Stimulated activated naive CD4-positive, alpha-beta T cell treated with Interleukin-2 at 50 U/mL for 16 hours (primary cell): ENCODE measurements at places on chromosomes 16 and 17.

GRCh38 chr17:13407381-13407780 lies 194.3 kb downstream of the HS3ST3A1 start:
- no peak for DNase-seq

DNA sequence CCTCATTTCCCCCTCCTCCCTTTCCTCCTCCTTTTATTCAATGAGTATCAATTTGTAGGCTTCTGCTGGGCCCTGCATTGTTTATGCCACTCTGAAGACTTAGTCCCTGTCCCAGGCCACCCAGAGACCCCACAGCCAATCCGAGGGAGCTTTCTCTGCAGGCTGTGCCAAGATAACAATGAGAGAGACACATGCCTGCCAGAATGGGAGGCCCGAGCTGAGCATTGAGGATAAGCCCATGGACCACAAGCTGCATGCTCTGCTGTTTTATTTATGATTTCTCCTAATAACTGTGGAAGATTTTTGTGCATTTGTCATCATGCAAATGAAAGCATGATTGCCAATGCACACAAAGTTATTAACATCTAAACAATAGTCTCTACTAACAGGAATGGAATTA lies 3.0 kb downstream of the RCVRN start:
- DNase-seq: no peak

GRCh38 chr17:15271741-15272140 lies 6.6 kb upstream of the PMP22 start:
- no peak for DNase-seq

- no peak for DNase-seq
Observed at GRCh38 chr17:45758544-45758943, 25.6 kb upstream of the CRHR1 start.

DNA sequence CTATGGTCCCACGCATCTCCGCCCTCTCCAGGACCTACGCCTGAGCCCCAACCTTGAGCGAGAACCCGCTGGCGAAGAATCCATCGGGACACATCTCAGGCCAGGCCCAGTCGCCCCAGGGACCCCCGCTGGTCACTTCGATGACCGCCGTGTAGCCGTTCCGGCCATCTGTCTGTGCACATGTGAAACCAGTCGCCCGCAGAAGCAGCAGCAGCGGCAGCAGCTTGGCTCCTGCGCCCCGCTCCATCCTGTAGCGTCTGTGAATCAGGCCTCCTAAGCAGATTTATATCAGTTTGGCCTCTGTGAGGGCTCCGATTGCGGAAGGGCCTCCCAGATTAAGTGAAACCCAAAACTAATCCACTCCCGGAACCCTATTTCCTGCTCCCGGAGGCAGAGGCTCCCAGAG lies at the start of gene VMO1:
Gene VMO1, minus strand, starts transcription at position 259 of the 406 bp plus-strand sequence. Its CDS starts 12 bp downstream, at position 247.
- no peak for DNase-seq

DNA sequence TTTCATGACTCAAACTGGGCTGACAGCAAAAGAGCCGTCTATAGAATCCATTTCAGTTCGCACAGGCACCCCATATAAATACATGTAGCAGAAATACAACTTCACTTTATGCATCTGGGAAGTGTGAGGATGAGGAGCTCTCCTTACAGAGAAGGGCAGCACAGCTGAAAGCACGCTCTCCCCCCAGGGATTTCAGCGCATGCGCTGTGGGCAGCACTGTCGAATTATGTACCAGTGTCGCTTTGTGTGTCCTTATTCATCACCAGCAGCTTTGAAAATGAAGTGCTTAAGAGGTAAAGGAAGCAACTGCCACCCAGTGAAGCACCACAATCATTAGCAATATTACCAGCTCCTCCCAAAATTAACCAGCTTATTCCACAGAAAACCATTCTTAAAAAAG lies 39.9 kb downstream of the CEP95 start:
- DNase-seq: no peak

DNA sequence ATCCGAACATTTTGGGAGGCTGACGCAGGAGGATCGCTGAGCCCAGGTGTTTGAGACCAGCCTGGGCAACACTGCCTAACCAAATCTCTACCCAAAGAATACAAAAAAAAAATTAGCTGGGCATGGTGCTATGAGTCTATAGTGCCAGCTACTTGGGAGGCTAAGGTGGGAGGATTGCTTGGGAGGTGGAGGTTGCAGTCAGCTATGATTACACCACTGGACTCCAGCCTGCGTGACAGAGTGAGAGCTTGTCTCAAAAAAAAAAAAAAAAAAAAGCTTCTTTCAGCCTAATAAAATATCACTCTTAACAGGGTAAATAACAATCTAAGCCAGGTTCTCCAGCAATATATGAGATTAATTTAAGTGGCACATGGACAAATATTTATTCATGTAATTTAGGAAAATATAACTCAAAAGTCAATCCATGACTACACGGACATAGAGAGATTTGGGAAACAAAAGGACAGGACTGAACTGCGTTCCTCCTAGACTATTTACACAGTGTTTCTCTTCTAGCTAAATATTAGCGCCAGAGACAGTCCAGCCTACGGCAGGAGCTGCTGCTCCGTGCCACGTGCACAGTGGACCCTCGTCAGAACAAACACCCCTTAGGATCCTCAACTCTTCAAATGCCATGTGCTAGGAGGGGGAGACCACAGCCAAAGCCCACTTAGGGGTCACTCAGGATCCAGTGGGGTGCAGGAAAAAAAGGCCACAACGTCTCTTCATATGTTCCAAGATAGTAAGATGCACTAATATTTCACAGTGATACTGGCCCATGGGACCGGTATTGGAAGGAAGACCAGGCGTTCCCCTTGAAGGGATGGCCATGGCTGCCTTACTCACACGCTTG lies 8.7 kb downstream of the USP36 start:
- no peak for DNase-seq

- DNase-seq: no peak
Observed at GRCh38 chr16:5891296-5891695, 793.7 kb upstream of the EEF2KMT start.

DNA sequence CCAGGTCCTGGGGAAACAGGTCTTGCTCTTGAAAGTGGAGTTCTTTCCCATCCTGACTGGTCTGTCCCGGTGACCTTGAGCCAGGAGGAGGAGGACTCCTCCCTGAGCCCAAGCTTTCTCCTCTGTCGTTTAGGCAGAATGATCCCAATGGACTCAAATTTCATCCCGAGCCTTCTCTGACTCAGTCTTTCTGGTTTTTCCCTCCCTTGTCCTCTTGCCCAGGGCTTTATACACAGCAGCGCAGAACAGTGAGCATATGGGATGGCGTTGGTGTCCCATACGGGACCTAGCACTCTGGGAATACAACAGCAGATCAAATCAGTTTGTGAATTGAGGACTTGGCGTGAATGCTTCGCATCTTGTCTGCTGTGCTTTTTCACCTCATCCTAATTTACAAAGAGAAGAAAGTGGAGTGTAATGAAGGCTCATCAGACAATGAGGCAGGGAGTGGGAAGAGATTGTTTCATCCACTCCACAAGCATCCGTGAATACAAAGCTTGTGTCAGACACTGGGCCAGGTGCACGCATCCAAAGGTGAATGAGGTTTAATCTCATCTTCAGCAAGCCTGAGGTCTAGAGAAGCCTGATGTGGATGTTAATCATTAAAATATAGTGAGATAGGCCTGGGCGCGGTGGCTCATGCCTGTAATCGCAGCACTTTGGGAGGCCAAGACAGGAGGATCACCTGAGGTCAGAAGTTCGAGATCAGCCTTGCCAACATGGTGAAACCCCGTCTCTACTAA lies 1.1 kb upstream of the XYLT1 start:
- no peak for DNase-seq

DNA sequence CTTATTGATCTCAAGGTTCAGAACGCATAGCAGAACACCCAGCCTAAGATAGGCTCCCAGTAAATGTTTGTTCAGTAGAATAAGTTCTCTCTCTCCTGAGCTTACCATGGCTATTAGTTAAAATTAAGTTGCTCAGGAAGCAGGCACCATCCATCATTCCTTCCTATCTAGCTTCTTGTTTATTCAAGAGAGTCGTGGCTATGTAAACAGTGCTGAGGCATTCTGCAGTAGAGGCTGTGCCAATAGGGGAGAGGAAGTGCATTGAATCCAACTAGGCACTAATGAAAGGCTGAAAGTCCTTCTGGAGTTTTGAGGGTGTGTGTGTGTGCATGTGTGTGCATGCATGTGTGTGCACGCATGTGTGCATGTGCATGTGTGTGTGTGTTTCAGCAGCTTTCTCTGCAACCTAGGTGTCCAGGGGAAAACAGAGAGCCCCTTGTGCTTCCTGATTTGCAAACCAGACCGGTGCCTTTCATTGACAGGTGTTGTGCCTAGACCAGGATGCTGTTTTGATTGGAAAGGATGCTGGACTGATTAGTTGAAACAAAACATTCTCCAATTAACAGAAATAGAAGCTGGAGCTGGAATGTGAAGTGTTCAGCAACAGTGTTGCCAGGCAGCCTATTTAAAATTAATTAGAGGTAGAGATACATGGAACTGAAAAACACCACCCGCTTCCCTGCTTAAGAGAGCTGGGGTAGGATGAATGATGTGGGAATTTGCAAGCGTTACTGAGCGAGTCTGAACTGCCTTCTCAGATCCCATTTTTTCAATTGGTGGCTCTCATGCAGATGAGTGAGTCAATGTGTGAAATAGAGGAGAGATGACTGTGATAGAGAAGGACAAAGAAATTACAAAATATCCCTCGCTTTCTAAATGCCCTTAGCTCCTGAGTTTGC lies 103.3 kb upstream of the CLEC3A start:
- no peak for DNase-seq

GRCh38 chr17:37239690-37240334 lies 136.0 kb upstream of the C17orf78 start:
- no peak for DNase-seq

DNA sequence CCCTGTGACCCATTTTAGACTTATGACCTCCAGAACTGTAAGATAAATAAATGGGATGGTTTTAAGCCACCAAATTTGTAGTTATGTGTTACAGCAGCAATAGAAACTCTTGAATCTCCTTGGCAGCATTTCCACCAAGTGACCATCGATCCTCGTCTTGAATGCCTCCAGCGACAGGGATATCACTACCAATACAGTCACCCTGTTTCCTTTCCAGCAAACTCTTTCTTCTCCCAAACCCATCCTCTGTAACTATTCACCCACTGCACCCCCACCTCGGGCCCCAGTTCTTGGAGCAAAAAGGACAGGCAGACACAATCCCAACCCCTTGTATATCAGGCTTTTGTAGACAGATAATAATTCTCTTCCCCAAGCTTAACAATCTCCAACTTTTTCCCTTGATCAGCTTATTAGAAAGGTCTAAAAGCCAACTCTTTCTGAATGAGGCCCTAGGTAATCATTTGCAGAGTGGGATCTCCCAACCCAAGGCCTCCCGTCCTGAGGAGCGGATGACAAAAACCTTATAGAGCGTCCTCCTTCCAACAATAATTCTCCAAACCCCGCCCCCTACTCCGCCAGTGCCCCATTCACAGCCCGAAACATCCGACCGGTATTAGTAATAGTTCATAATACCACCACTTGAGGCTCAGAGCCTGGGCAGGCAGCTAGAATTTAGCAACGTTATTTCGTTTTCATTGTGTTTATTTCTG lies 14.7 kb upstream of the PLLP start:
- DNase-seq: peak; percentile 53

DNA sequence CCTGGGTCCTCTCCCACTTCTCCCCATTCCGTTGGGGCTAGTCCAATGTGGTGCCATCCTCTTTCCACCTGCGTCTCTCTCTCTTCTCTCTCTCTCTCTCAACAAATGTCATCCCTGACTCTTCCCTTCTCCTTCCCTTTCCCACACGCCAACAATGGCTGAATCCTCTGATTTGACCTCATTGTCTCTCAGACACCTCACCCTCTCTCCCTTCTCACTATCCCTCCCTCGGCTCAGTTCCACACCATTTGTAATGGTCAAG lies 628 bp upstream of the ZNF18 start:
- no peak for DNase-seq
